Activated naive CD4-positive, alpha-beta T cell treated with anti-CD3 and anti-CD28 coated beads, Interleukin-2, amount 50 U/mL, for 72 hours (primary cell): ENCODE measurements at places on chromosomes 2 and 18. TPM values are rescaled to one million over a fixed set of nuclear protein-coding genes. Genes with fewer than 3 reads are reported as not detected.

Gene COL4A3
- not detected for total RNA-seq

- DNase-seq, result no peak
These were observed 423.8 kb upstream of the MEX3C start for GRCh38 chr18:51621113-51621863.

GRCh38 chr2:85329181-85329651, 1.4 kb upstream of the TGOLN2 start:
- DNase-seq, result no peak

DNA sequence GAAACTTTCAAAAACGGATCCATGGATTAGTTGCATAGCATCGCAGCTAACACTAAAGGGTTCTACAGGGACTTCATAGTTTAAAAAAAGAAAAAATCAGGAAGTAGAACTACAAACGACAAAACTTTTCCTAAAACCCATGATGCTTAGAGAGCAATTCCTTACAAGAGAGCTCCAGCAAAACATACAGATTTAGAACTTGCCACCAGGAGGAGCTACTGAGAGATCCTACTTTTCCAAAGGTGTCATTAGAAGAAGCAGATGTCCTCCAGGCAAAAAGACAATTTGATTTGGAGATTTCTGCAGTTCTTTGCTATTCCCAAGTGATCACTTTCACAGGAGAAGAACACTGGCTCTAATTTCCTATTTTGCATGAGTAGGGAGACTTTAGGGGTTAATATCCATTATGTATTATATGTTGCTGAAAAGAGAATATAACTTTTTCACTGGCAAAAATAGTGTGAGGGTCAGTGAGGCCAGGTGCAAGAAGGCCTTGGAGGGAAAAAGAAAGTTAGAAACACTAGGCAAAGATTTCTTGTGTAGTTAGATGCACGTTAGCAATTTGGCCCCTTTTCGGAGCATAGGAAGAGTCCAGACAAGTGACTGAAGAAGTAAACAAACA, 436.2 kb downstream of the SUCLG1 start:
- DNase-seq, result peak; percentile 46

- no peak for DNase-seq
These were observed 796 bp downstream of the RFTN2 start for GRCh38 chr2:197674591-197674990.

- no peak for DNase-seq
These were observed 124.5 kb downstream of the TMEM131 start for GRCh38 chr2:97871096-97871780.

- peak; percentile 45 for DNase-seq
These were observed at the start of gene NCK2 for GRCh38 chr2:105744909-105745853. TSS of gene NCK2 (plus strand) at chr2:105744912. CDS start at chr2:105855064, 110,152 bp downstream.
